RWPE1 (cell line): ENCODE measurements at places on chromosomes 7 and 10.

DNA sequence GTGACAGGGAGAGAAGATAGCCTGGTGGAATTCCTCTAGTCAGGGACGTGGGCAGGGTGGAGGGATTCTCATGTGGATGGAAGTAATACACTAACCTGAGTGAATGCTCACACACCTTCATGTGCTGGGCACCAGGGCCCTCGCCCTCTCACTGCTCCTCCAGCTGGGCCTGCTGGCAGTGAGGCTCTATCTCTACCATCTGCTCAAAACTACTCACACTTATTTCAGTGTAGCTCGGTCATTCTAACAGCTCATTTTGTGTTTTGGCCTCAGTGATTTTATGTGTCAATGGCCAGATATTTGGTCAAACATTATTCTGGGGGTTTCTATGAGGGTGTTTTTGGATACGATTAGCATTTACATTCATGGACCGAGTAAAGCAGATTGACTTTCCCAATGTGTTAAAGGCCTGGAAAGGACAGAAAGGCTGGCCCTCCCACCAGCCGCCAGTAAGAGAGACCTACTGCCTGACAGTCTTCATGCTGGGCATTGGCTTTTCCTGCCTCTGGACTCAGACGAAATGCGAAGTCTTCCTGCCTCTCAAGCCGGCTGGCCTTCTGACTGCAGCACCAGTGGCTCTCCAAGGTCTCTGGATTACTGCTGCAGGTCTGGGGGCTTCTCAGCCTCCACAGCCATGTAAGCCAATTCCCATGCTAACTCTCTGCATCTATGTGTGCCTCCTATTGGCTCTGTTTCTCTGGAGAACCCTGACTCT is 335.4 kb downstream of the CXCL12 start:
- DNase-seq: no peak

DNA sequence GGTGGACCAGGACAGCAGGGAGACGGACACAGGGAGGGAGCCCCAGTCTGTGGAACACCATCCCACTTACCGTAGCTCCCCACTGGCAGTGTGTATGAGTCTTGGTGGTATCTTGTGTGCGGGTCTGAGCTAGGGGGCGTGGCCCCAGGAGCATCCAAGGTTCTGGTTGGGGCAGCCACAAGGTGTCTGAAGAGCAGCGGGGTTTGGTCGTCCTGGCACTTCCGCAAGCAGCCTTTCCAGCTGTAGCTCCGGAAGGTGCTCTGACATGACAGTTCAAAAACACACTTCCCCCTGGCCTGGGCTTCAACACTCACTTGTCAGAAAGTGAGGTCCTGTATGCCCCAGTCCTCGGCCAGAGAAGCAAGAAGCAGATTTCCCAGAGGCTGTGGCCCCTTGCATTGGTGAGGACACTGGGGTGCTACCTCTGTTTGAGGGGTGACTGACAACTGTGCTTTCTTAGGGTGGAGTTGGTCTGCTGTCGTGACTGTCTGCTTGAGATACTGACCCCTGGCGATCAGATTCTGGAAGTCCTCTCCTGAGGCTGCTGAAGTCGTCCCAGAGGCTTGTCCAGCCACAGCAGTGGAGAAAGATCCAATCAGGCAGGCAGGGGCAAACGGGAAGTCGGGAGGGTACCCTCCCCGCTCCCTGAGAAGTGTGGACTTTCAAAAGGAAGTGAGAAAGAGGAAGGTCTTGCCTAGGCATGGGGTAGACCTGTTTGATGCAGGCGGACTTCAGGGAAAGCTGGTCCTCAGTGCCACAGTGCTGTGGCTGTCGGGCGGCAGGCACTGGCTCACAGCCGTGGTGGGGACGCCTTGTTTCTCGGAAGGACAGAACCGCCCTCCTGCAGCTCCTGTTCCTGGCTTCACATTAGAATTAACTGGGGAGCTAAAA is 51.4 kb upstream of the PFKFB3 start:
- DNase-seq: no peak

DNA sequence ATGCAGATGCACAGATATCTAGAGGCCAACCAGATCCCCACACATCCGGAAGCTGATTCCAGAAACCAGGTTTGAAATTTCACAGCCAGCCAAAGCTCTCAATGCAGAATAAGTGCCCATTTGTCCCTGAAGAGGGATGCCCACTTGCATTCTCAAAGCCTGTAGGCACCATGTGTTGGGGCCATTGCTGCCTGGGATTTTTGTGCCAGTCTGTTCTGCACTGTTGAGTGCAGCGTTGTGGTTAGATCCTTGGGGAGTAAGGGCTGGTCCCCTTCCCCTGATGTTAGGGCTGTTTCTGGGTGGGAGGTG is 62.4 kb downstream of the EEPD1 start:
- no peak for DNase-seq

DNA sequence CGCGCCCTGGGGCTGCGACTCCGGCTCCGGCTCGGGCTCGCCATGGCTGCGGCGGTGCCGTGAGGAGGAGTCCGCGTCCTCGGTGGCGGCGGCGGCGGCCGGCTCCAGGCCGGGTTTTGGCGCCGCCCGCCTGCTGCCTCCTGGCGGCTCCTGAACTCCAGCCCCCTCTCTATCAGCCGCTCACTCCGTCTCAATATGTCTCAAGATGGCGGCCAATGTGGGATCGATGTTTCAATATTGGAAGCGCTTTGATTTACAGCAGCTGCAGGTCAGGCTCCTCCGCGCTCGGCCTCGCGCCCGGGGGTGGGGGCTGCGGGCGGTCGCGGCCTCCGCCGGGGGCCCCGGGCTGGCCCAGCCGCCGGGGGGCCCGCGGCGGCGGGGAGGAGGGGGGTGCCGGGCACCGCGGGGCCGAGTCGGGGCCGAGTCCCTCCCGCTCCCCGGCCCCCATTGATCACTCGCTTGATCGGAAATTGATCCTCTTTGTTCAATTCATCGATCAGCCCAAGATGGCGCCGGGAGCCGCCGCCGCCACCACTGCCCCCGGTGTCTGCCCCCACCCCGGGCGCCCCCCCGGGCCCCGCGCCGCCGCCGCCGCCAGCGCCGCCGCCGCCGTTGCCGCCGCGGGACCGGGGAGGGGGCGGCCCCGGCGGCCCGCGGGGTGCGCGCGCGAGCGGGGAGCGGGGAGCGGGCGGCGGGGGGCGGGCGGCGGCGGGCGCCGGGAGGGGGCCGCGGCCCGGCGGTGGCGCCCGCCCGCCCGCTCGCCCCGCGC is 1.4 kb upstream of the CUX1 start:
- DNase-seq: no peak
